Choroid plexus epithelial cell (primary cell): ENCODE measurements at places on chromosomes 11 and 22.

DNA sequence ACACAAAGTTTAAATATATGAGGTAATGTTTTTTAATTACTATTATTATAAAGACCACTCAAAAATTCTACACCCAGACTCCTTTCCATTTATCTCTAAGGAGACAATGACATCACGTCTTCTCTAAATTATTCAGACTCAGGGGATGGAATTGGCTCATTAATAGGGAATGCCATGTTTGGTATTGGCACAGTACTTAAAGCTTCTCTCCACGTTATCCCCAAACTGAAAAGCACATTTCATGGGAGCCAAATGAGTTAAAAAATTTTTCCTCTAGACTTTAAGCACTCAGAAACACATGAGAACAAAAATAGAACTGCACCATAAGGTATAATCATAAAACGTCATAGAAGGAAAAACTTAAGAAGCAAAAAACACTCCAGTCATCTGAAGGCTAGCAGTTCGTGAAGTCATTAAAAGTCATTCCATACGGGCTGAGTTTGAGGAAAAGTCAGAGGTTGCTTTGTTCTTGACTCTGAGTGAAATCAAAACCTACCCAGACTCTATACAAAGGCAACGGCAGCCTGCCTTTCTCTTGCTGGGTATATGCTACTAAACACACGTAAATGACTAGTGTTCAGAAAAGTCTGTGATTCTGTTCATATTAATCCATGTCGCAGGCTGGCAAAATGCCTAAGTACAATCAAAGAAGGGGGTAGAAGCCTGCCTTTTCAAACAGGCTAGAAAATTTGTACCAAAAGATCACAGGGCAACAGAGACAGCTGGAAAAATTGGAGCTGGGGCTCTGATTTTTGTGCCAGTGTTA is 8.7 kb upstream of the MPPED2 start:
- DNase-seq, result no peak

DNA sequence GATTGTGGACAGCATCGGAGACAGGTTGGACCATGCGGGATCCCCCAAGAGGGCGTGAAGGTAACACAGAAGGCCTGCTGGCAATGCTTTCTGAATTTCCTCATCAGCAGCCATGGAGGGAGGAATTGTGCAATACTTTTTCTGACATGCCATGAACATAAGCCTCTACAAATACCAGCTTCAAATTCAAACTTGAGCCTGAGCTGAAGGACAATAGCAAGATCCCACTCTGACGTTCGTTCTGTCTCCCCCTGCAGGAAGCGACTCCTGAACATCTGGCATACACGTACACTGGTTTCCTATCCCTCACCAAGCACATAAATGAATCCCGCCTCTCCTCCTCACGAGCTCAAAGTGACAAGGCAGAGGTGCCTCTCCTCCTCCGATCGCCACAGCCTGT is 312.2 kb downstream of the BRD1 start:
- no peak for DNase-seq

GRCh38 chr11:39190751-39191150 is 2268.7 kb downstream of the LRRC4C start:
- no peak for DNase-seq

GRCh38 chr11:112320668-112321067 is 60.0 kb upstream of the PLET1 start:
- peak; percentile 97 for DNase-seq

DNA sequence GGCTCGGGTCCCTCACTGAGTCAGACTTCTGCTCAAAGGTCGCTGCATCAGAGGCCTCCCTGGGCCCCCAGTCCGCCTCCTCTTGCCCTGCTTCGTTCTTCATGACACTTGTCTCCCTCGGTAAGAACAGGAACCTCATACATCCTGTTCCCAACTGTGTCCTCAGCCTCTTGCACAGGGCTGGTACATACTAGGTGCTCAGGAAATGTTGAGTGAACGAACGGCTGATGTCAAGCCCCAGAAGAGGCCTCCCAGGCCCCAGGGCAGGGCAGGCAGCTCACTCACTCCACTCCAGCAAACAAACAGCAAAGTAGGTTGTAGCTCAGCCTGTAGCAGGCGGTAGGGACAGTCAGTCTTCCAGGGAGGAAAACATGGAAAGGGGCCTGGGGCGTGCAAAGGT is 17.2 kb downstream of the SYNGR1 start:
- no peak for DNase-seq

DNA sequence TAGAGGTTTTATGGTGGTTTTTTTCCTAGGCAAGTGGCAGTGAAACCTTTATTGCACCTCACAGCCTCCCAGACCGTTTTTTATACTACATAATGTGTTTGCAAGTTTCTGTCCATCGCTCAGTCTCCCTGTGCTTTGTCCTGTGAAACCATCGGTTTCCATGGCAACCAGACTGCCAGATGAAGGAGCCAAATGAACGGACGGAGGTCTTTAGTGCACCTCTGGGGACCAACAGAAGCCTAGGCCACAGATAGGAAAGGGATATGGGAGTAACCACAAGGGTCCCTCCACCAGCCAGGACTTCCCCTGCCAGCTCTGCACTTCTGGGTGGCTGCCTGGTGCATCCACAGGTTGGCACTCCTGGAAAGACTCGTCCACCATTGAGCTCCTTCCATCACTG is 165.0 kb downstream of the CHST1 start:
- DNase-seq, result peak; percentile 5

GRCh38 chr11:104098555-104098954 is 62.1 kb downstream of the DDI1 start:
- peak; percentile 43 for DNase-seq

DNA sequence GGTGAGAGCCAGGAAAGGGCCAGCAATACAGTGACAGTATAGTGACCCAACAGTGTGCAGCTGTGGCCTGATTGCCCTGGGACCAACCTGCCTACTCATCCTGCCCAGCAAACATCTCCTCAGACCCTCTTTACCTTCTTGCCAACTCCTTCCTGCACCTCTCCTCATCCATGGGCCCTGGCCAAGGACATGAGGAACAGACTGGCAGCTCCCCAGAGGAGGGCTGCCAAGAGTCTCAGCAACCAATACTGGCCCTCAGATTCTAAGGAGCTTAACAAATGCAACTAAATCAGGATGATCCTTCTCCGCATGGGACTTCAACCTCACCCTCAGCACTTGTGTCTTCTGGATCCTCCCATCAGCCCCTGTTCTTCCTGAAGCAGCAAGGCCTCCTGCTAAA is 77.0 kb downstream of the RPL27A start:
- DNase-seq, result no peak
